ENCODE measurements at places on chromosomes 4 and X.

GRCh38 chrX:140817943-140818342 lies 108.4 kb downstream of the LINC00632 start:
- DNase-seq = no peak

DNA sequence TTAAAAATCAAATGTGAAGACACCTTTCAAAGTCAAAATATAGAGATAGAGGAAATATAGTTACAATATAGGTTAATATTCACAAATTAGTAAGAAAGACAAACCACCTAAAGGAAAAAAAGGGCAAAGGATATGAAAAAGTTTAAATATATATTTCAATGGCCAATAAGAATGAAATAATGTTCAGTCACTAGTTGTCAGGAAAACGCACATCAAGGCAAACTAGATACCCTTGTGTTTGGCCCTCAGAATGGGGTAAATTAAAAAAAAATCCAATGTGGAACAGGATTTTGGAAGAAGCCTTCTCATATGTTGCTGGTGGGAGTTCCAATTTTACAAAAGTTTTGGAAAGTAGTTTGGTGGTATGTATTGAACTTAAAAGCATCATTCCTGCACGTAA lies 2.4 kb downstream of the ZNF41 start:
- DNase-seq = no peak

DNA sequence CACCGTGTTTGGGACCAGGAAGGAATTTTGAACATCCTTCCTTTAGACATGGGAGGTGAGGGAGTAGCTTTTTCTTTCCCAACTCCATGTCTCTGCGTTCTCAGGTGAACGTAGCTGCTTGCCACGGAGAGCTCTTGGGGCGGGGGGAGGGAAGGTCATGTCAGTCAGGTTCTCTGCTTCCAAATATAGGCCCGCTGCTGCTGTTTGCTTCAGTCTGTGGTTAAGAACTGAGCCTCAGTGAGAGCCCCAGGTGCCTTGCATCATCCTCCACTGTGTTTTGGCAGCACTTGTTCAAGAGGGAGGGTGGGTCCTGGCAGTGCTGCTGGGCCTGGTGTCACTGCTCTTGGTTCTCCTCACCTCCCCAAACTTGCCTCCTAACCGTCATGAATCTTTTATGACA lies 46.5 kb downstream of the HADH start:
- DNase-seq = no peak

DNA sequence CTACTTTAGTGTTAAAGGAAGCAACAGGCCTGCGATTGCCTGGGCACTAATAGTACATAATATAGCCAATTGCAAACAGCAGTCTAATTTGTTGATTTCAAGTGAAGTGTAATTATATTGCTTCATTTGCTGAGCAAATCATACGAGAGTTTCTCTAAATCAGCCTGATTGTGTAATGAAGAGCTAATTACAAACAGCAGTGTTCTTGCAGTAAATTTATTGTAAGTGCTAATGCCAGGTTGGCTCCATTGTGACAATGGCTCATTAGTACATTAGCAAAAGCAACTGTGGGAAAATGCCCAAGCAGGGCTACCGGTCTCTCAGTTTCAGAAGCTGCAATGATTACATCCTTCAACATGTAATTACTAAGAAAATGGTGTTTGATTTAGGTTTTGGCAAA lies 591.5 kb downstream of the GALNTL6 start:
- no peak for DNase-seq

GRCh38 chr4:153079857-153080391 lies 124.3 kb upstream of the TRIM2 start:
- peak; percentile 63 for DNase-seq

- DNase-seq = no peak
These were observed 47.4 kb downstream of the MAMLD1 start for GRCh38 chrX:150410513-150410912.

GRCh38 chr4:74330295-74330750 lies 22.1 kb downstream of the EPGN start:
- DNase-seq = no peak

- DNase-seq = no peak
These were observed 64.9 kb upstream of the DYNLT3 start for GRCh38 chrX:37912304-37912703.

- no peak for DNase-seq
These were observed 370.5 kb upstream of the HS3ST1 start for GRCh38 chr4:11799196-11799595.

DNA sequence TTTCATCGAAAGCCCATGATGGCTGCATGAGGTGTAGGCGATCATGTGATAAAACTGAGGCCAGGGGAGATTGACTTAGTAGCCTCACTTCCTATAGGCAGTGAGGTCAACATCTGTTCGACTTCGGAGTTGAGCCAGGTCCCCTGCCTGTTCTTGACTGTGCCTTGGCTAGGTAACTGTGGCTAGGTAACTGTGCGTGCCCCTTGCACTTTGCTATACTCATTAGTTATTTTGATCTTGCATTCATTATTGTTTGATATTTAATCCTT lies 55.0 kb downstream of the CLDN34 start:
- DNase-seq = no peak

GRCh38 chr4:183503497-183504063 lies 1.3 kb upstream of the ING2 start:
- DNase-seq = no peak

GRCh38 chr4:19999276-19999675 lies 252.4 kb upstream of the SLIT2 start:
- DNase-seq = no peak

GRCh38 chr4:9994246-9994847 lies 26.9 kb downstream of the SLC2A9 start:
- DNase-seq = no peak

DNA sequence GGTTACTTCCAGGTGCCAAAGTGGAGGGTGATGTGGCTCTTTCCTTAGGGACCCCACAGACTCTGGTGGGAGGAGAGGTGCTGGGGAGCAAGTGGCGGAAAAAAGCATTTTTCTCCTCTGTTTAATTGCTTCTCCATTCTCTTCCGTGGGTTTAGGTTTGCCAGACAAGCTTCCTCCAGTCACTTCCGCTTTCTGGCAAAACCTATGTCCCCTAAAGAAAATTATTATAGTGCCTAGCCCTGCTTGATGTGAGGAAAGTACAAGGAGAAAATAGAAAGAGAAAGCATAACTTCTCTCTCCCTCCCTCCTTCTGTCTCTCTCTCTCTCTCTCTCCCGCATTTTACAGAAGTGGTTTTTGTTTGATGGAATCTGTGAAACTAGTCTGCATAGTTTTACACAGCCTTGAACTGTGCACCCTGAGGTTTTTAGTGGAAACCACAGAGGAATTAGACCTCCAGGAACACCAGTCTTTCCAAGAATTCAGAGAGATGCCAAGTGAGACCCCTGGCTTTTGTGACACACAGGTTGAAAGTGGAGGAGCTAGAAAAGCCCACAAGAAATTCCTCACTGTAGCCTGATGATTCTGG lies 231.1 kb upstream of the ANXA3 start:
- DNase-seq = no peak

GRCh38 chr4:7621252-7622035 lies 186.7 kb upstream of the PSAPL1 start:
- no peak for DNase-seq

DNA sequence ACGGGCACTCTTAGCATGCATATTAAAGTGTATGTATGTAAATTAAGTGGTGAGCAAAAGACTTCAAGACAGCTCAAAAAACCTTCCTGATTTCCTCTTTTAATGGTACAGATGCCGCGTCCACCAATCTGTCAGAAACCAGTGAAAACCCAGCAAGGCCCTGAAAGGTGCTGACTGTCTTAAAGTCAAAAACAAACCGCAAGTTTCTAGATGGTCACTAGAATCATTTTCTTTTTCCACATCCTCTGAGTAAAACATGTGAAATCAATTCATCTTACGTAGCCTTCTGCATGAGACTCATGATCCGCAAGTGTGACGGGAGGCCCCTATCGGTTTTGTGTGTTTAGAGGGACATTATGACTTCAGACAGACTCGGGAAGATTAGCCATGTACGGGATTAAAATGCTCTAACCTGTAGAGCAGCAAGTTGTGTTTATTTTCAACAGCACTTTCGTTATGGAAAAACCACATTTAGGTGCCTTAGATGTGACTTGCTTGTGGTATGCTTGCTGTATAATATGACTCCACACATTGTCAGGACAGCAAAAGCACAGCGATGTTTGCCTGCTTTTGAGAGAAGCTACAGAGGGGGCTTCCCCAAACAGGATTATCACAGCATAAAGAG lies 88.2 kb upstream of the STS start:
- DNase-seq = no peak

DNA sequence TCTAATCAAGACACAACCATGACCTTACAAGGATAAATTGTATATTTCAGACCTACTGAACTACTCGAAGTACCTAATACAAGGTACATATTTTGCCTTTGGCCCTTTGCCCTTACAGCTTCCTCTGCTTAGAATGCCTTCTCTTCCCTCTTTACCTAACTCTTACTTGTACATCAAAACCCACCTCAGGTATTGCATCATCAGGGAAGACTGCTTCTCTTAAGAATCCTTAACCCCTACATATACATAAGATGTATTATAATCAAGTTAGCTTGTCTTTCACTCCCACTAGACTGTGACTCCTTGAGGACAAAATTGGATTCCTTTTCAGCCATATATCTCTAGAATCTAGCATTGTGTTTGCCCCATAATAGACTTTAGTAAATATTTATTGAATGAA lies 101.7 kb upstream of the STIM2 start:
- no peak for DNase-seq

DNA sequence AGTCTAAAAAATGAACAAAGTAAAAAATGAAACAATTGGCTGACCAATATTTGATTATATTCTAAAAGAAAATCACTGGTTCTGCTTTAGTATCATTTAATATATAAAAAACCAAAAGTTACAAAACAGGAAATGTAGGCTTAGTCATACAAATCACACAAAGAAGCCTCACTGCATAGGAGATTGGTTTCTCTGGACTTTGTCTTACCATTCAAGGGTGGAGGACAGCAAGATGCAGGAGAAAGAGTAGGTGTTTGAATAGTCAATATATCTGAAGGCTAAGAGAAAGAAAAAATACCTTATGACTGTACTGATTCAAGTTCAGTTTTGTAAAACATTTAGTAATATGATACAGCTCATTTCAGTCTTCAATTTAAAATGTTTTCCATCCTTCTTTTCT lies 28.6 kb upstream of the TAF9B start:
- no peak for DNase-seq

- no peak for DNase-seq
These were observed 8.5 kb upstream of the ARMCX2 start for GRCh38 chrX:101668143-101668542.

GRCh38 chr4:138232364-138232763 lies 9.8 kb downstream of the SLC7A11 start:
- no peak for DNase-seq

DNA sequence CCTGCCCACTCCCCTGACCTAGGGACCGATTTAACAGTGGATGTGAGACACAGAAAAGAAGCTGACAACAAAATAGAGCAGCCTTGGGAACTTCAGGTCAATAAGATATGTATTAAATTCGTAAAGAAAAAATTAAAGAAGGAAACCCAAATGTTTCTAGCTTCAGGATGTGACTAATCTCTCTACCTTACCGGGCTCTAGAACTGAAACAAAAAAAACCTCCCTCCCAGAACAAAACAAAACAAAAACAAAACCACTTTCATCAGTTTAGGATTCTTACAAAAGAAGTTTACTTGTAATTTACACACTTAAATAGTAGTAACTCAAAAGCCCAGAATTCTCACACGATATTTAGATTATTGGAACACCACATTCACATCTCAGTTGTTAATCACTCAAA lies 185.8 kb upstream of the RPS6KA3 start:
- DNase-seq = no peak
